Activated T-cell treated with anti-CD3 and anti-CD28 coated beads for 24 hours (primary cell): ENCODE measurements at places on chromosomes 16 and 17.

DNA sequence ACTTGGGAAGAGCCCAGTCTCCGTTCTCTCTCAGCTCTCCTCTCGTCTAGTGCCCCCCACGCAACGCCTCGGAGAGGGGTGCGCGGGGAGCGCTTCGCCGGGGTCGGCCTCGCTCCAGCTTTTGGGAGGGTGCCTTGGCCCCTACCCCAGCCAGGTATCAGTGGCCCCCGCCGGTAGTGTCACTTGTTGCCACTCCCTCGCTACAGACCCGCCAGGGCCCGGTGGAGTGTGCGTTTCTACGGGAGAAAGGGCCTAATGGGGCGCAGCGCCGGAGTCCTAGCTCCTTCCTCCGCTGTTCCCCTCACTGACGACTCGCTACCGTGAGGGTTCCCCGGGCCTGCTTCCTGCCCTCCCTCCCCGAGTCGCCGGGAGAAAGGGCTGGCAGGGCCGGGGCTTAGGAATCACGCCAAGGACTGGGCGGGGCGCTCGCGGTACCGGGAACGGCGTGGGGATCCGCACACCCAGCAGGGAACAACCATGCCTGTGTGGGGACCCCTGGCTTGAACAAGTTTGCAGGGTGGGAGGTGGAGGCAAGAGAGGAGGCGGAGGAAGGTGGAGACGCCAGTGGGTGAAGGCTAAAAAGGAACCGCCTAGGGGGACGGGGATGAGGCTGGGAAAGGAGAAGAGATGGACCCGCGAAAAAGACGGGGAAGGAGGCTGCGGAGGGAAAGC is 997 bp upstream of the CDH11 start:
- no peak for DNase-seq

DNA sequence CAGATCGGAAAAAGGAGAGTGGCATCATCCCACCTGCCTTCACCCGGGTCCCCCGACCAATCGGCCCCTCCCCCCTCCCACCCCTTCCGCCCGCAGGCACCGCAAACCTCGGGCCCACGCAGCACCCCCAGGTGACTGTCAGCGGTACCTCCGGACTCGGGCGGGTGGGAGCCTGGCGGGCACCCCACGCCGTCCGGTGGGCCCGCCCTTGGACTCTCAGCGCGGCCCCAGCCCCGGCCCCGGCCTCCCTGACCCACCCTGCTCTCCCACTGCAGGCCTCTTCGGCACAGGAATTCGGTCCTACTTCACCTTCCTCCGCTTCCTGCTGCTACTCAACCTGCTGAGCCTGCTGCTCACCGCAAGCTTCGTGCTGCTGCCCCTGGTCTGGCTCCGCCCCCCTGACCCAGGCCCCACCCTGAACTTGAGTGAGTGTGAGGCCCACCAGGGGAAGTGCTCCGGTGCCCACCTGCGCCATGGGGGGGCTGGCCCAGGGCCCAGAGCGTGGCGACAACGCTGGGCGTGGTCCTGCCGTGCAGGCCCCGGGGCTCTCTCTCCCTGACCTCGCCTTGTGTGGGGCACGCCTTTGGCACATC is 1.6 kb downstream of the TMC8 start:
- DNase-seq = peak; percentile 46

DNA sequence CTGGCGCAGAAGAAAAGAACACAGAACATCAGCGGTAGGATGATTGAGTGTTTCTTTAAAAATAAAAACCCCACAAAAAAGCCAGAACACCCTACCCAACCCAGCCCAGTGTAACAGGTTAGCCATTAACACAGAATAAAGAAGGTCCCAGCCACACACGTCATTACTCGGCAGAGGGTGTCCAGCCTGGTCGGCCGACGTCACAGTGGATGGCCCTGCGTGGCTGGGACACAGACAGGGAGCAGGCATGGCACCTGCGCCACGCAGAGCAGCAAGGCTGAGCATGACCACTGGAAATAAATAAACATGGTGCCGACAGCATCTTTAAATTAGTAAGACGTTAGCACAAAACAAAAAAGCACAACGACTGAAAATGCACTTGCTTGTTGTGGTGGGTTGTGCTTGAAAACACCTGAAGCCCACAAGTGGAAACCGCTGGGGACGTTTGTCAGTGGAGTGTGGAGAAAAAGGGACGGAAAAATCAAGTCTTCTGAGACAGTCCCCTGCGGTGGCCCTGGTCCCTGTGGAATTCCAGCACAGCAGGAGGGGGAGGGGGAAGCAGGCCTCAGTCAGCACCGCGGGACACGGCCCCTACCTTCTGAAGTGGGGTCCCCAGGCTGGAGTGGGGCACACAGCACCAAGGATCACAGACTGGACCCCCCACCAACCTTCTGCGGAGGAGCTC is 39.2 kb downstream of the SLC7A5 start:
- no peak for DNase-seq

- no peak for DNase-seq
These were observed 202.2 kb upstream of the CHMP6 start for GRCh38 chr17:80789356-80789902.

DNA sequence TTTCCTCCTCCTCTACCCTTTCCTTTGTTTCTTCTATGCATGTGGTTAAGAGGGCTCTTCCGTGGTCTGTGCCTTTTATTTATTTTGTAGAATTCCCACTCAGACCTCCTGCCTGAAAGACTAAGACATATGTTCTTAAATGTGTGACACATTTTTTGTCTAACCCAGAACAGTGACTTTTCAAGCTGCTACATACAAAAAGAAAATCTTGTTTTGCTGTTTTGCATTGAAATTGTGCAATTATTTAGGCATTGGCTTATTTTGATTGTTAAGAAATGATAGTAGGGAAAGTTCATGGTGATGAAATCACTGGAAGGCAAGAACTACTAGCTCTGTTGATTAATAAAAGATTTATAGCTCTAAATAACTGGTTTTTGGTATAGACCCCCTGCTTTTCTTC is 76.8 kb downstream of the TUBD1 start:
- DNase-seq = no peak
